ENCODE measurements at places on chromosomes 16 and 17.

- no peak for DNase-seq
These were observed 9.5 kb downstream of the IGSF6 start for GRCh38 chr16:21642861-21643260.

- no peak for DNase-seq
These were observed 11.2 kb upstream of the KIFC3 start for GRCh38 chr16:57813466-57813865.

- DNase-seq: no peak
These were observed 87.0 kb upstream of the HS3ST3A1 start for GRCh38 chr17:13688716-13689115.

GRCh38 chr17:79023886-79024771 is at the start of gene C1QTNF1:
Gene C1QTNF1, plus strand, starts transcription at chr17:79024169. Its CDS starts 19,800 bp downstream, at chr17:79043969.
- peak; percentile 60 for DNase-seq

- no peak for DNase-seq
These were observed 53.6 kb upstream of the SDK2 start for GRCh38 chr17:73697872-73698271.

GRCh38 chr16:14529010-14529669 is 100.9 kb downstream of the PARN start:
- peak; percentile 60 for DNase-seq

DNA sequence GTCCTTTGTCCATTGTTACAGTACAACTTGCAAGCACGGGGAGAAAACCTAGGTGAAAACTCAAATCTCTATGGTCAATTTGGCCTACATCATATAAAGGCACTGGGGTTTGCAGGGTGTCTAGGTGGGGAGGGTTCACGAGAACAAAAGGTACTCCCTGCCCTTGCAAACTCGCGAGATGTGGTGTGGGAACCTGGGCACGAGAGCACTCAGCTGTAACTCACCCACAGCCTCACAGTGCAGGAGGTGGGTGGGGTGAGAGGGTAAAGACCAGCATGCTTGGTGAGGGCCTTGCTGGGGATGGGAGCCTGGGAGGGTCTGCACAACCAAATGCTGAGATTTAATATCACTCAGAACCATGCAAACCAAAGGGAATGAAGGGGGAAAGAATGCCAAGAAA is 18.4 kb upstream of the ZNF594 start:
- no peak for DNase-seq

DNA sequence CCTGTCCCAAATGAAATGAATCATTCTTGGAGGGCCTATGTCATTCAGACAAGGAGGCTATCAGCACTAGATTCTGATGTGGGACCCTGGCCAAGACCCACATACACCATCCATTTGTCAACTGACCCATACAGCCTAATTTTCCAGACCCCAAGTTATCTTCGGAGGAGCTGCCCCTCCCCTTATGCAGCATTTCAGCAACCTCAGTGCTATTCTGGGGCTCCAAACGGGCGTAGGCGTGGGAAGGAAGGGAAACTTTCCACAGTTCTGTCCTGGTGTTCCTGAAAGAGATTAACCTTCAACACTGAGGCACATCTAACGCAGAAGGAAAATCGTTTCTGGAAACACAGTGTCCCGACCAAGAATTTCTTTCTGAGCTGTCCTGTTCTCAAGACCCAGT is 86.7 kb downstream of the MYH11 start:
- DNase-seq: no peak

DNA sequence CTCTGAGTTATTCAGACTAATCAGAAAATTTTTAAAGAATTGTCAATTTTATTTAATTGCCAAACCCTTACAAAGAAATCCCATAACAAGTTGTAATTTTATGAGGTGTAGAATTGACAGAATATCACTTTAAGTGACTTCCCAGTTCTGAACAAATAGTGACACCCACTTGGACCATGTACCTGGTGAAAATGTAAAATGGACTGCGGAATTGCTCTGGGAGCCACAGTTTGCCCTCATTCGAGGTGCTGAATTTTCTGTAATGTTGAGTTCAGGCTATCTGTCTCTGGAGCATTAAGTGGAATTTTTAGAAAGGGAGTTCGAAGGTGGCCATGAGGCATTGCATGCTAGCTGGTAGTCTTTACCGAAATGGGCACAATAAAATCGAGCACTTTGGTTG is 5.1 kb downstream of the GNAO1 start:
- no peak for DNase-seq

DNA sequence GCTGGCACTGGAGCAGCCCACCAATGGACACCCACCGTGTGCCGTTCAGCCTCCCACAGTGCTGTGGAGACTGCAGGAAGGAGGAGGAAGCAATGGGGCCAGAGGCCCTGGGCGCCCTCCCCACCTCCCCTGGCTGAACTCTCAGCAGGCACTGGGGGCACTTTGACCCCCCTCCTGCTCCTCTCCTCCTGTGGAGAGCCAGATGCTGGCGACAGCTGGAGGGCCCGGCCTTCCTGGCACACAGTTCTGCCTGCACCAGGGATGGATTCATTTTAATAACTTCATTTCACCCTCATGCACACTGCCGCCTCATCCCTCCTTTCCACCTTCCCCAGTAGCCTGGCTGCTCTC is 6.0 kb downstream of the NXPH3 start:
- DNase-seq: no peak

GRCh38 chr17:50101346-50102163 is 6.4 kb downstream of the PDK2 start:
- no peak for DNase-seq

DNA sequence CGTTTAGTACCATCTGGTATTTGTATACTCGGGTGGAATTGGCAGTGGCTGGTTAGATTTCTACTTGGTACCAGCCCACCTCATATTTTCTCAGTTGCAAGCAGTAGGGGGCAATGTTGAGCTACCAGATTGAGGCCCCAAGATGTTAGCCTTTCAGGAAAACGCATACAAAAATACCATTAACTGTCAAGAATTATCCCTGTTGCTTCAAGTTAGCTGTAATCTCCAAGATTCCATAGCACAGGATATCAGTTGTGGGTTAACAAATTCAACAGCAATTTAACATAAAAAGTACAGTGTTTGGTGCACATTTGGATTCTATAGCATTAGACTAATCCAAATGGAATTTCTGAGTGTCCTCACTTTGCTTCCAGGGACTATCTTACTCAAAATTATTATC is 188.2 kb downstream of the FTO start:
- peak; percentile 53 for DNase-seq

GRCh38 chr16:559021-559380 is 1.2 kb upstream of the PRR35 start:
- DNase-seq: no peak

GRCh38 chr16:10964891-10965326 is 20.5 kb downstream of the CLEC16A start:
- peak; percentile 76 for DNase-seq

DNA sequence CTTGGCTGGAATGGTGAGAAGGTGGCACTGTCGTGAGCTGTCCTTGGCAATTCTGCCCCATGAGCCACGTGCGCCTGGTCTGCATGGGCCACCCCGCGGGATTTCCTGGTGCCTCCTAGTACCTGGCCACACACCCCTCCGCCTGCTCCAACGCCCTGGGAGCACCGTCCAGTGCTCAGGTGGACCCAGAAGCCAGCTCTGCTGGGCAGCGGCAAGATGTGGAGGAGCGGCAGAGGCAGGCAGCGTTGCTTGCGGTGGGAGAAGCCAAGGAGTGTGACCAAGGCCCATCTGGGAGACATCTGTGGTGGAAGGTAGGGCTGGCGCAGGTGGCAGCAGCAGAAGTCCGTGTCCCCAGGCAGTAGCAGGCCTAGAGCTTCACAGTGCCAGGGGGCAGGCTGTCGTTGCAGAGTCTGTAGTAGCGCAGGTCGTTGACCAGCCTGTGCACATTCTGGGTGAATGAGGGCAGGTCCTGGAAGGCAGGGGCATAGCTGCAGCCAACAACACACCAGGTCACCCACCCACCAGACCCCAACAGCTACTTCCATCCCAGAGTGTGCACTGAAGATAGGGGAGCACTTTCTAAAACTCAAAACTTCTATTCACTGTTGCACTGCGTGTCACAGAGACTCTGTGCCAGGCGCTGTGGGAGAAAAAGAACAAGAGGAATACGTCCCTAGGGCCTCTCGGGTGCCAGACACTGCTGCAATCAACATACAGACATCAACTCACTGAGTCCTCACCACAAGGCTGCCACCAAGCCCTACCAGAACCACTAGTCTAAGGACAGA is 34.9 kb upstream of the GSG1L start:
- DNase-seq: no peak

GRCh38 chr16:31464348-31464769 is 5.1 kb downstream of the ARMC5 start:
- no peak for DNase-seq

GRCh38 chr17:63707151-63707550 is 7.2 kb upstream of the LIMD2 start:
- DNase-seq: no peak

- no peak for DNase-seq
These were observed 22.2 kb downstream of the SERPINF1 start for GRCh38 chr17:1783834-1784611.

GRCh38 chr17:81302861-81303333 is 7.8 kb upstream of the SLC38A10 start:
- DNase-seq: no peak

- no peak for DNase-seq
These were observed 5.2 kb upstream of the SPATA2L start for GRCh38 chr16:89706518-89707260.

DNA sequence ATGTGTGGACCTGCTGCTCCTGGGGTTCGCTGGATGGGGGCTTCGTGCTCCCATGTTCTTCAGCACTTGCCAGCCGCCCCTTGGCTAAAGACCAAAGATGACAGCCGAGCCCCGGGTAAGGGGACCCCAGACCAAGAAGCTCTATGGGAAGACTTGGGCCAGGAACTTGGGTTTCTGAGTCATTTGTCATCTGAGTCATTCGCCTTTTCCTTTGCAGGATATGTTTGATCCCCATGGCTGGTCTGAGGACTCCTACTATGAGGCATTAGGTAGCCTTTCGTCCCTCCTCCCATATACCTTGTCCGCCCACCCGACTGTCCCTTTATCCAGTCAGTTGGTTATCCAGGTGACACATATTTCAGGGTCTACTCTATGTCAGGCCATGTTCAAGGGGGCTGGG is 17.7 kb upstream of the ITGB4 start:
- no peak for DNase-seq

DNA sequence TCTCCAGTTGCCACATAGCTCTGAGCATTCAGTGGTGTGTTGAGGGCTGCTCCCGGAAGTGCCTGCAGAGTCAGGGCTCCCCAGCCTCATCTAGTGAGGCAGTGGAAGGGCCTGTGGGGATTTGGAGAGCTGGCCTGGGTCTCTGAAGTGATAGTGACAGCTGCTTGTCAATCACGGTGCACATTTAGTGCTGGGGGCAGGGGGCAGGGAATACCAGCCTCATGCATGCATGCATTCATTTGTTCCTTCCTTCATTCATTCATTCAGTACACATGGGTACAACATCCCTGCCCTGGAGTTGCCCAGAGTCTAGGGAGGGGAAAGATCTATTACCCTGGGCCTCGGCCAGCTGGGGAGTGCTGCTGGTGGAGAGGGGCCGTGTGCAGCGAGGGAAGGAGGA is 11.3 kb upstream of the STH start:
- no peak for DNase-seq

DNA sequence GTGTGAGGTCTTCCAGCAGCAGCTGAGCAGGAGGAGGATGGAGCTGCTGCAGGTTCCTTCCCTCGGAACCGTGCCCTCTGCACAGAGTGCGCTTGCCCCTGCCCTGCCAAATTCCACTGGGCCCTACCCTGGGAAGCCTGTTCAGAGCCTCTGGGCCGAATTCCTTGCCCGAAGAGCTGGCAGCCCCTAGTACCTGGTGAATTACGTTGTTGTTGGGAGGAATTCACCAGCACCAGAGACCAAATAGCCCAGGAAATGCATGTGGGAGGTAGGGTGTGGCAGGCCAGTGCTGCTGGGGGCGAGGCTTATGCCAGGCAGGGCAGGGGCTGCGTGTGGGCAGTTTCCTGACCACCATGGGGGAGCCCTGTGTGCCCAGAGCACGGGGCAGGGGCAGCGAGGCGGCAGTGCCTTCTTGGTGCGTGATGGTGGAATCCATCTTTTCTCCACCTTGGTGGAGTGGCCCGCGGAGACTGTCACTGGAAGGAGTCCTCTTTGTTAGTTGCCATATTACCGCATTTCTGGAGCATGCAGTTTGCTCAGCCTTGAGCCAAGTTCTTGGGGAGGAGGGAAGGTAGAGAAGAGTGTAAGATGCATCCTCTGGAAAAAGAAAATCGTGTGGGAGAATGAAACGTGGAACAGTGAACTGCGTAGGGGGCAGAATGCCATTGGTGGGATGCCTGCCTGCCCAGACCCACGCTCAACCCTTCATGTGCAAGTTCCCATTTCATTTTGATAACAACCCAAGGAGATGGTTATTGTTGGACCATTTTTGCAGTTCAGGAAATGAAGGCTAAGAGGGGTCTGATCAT is 2.3 kb downstream of the MRC2 start:
- DNase-seq: no peak

- no peak for DNase-seq
These were observed 144.5 kb downstream of the FTO start for GRCh38 chr16:53848277-53848942.

DNA sequence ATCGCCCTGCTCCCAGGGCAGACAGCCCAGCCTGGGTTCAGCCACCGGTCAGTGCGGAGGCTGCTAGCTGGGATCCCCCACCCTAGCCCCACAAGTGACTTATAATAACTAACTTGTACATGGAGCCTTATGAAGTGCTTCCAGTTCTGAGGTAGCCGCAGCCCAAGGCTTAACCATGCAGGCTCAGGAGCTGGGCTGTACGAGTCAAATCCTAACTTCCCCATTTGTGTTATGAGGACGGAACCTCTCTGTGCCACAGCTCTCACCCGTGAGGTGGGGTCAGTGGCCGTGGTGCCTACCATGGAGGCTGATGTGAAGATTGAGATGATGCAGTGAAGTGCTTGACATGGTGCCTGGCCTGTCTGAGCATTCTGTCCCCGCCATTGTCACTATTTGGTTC is 27.8 kb upstream of the GOSR2 start:
- no peak for DNase-seq

DNA sequence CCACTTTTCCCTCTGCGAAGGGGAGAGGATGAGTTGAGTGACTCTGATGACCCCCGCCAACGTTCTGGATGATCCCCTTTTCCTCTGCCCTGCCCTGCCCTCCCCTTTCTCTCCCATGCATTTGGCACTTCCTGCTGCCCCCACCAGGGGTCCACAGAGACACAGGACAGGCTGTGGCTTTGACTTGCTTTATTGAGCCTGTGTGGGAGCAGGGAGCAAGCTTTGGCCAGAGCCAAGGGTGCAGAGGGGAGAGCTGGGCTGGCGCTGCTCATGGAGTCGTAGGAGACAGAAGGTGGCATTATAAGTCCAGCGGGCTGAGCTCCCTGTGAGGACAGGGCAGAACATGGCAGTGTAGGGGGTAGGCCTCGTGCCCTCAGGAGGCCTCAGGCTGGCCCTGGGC is 1.6 kb downstream of the PPY start:
- DNase-seq: peak; percentile 34

GRCh38 chr17:62321451-62321850 is 58.9 kb upstream of the EFCAB3 start:
- DNase-seq: no peak

- no peak for DNase-seq
These were observed 356.4 kb downstream of the FOXL1 start for GRCh38 chr16:86934581-86935375.

GRCh38 chr17:56831369-56832095 is 2.2 kb downstream of the C17orf67 start:
- no peak for DNase-seq
